Foreskin fibroblast (primary cell): ENCODE measurements at places on chromosomes 6 and 20.

- no peak for DNase-seq
Measured at GRCh38 chr6:48774276-48774675, 663.3 kb upstream of the PTCHD4 start.

GRCh38 chr6:108453601-108454185, 107.0 kb upstream of the FOXO3 start:
- peak; percentile 10 for DNase-seq

DNA sequence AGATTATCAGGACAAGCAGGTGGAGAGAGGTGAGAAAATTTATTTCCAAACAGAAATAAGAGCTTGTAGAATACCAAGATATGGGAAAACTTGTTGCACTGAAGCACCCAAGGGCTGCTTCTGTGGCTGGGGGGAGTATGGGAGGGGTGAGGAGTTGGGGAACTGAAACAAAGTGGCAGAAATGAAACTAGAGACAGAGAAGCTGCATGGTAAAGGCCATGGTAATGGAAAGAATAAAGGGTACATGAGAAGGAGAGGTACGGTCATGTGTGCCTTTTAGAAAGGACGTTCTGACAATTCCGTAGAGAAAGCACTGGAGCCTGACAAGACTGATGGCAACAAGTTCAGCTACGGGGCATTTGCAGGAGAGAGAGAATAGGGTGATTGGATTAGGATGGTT, 51.6 kb upstream of the RIN2 start:
- DNase-seq: no peak

- peak; percentile 56 for DNase-seq
Measured at GRCh38 chr6:37940074-37940847, 120.7 kb downstream of the ZFAND3 start.

DNA sequence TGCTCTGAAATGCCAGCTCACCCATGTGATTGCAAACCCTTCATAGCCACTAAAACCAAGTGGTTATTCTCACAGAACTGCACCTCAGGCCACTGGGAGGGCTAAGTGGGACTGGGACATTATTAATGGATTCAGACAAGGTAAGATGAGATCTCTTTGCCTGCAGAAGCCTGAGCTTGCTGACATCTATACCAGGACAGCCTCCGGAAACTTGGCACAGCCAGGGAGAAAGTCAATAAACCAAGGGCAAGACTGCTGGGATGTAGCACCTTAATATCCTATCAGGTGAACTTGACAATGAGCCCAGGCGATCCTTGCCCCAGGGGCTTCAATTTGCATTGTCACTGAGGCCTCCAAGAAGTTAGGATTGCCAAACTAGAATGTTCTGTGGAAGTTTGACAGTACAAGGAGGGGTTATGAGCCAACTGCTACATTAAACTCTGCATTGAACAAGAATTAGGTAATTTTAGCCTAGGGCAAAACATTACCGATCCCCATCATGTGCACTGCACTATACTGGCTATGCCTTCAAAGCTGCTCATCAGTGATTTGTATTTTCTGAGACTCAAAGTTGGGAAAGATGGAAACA, 60.1 kb upstream of the RALGAPA2 start:
- DNase-seq: no peak

GRCh38 chr6:168837254-168838036, 396.5 kb downstream of the SMOC2 start:
- DNase-seq: no peak

DNA sequence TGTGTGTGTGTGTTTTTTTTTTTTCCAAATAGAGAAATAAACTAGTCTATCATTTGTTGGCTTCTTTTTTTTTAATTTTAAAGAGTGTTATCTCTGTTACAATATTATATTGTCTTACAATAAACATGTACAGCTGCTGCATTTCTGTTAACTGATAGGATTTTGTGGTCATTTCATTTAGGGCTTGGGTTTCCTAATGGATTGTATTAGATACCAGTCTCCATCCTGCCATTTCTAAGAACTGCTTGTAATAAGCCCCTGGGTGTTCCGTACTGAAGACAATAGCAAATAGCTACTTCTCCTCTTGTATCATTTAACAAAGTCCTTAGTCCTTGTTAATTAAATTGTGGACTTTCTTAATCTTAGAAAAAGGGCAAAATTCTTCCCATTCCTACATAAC, 45.7 kb downstream of the SOBP start:
- no peak for DNase-seq

- no peak for DNase-seq
Measured at GRCh38 chr20:20489054-20489453, 121.2 kb downstream of the INSM1 start.

DNA sequence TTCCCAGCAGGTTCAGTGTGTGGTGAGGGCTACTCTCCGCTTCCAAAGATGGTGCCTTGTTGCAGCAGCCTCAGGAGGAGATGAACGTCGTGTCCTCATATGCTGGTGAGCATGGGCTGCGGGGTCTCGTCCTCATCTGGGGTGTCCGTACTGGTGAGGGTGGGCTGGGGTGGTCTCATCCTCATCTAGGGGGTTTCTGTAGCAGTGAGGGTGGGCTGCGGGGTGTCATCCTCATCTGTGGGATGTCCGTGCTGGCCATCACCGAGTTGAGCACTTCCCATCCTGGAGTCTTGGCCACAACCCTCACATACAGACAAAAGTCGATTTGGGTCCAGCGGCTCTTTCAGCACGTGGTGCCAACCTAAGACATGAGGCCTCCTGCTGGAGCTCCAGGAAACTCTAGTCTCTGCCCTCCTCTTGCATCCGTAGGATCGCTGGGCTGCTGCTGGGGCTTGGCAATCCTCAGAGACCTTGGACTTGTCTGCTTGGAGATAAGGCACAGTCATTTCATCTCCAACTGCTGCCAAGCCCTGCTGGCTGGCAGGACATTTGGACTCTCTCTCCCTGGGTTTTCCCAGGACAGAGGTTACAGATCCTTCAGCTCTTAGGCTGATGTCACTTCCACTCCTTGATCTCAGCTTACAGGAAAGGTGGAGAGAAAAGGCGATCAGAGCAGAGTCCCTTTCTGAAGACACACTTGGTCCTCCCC, 160.4 kb downstream of the PACRG start:
- no peak for DNase-seq

- no peak for DNase-seq
Measured at GRCh38 chr6:34772940-34773339, 15.6 kb downstream of the SNRPC start.

DNA sequence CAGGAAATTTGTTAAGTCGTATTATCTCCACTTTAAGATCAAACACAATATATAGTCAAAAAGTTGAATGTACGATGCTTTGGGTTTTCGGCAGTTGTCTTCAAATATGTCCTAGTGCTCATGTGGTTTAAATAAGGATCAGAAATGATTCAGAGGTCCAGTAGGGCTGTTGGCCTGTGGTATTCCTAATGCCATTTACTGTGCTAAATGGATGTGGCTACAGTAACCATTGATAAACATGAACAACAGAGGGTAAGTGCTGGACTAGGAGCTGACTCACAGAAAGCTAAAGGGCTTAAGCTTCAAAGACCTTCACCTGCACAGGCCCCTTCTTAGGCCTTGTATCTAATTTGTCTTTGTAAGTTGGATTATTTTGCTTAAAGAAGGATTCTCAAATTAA, 80.5 kb upstream of the TPD52L1 start:
- DNase-seq: no peak

GRCh38 chr6:46815130-46815529, 21.9 kb downstream of the MEP1A start:
- no peak for DNase-seq

GRCh38 chr6:147664092-147664491, 155.6 kb downstream of the SAMD5 start:
- no peak for DNase-seq

DNA sequence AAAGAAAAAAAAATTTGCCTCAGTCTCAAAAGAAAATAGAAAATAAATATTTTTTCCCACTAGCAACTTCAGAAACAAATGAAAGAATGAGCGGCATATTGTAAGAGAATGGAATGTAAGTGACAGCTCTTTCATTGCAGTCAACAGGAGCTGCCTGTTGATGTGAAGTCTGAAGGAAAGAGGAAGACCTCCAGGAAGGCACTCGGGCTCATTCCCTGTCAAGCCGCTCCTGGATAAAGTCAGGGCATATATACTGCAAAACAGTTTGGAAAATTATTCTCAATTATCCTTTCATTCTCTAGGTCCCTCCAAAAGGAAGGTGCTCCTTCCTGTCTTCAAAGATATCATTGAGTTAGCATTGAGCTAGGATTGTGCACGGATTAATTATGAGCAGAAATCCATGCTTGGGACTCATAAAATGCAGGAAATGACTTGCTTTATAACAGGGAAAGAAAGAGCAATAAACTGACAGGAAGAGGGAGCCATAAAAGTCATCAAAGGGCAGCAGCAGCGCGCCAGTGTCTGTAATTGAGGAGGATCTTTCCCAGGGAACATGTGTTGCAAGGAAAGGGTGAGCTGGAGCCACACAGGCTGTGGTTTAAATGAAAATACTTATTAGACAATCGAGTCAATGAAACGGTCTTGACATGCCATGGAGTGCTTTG, 218.2 kb downstream of the C6orf118 start:
- no peak for DNase-seq

GRCh38 chr6:29376003-29376402, 912 bp upstream of the OR12D3 start:
- no peak for DNase-seq

DNA sequence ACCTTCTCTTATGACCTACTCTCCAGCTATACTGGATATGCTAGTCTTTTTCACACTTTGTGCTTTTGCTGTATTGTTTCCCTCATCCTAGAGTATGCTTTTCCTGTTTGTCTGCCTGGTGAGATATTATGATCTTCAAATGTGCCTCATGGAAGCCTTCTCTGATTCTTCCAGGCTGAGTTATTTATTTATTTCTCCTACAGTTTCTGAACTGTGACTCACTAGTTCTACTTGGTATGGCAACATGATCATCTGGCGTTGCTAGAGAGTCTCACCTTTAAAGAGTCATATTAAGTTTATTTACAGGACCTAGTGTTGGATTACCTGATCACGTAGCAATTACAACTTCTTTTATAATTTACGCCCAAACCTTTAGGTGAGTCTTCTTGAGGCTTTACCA, 81.2 kb upstream of the HDAC2 start:
- DNase-seq: peak; percentile 18
